ENCODE measurements at places on chromosomes 5 and 9. TPM values are rescaled to one million over a fixed set of nuclear protein-coding genes. Genes with fewer than 3 reads are reported as not detected.

Gene SLC1A3
- 1,143 TPM for total RNA-seq

Gene EMB
- 10.3 TPM for total RNA-seq

Gene LCN12
- total RNA-seq: 14.2 TPM

Gene ECM2
- 3.5 TPM for total RNA-seq

Gene BHMT
- total RNA-seq: 1.2 TPM

Gene LHX6
- total RNA-seq: 25.4 TPM

Gene ARSI
- 1.3 TPM for total RNA-seq

Gene LRRC26
- not detected for total RNA-seq

Gene PCA3
- 0.31 TPM for total RNA-seq

Gene CNTNAP3B
- 30.7 TPM for total RNA-seq

Gene SPTLC1
- total RNA-seq: 77.8 TPM

Gene SARDH
- 6.6 TPM for total RNA-seq

Gene PCDHGB3
- total RNA-seq: 4.5 TPM

Gene SLC36A2
- total RNA-seq: not detected

Gene SREK1
- 70.5 TPM for total RNA-seq

Data from dorsolateral prefrontal cortex (tissue), 122 donors.